ENCODE measurements at places on chromosomes 1 and 21.

DNA sequence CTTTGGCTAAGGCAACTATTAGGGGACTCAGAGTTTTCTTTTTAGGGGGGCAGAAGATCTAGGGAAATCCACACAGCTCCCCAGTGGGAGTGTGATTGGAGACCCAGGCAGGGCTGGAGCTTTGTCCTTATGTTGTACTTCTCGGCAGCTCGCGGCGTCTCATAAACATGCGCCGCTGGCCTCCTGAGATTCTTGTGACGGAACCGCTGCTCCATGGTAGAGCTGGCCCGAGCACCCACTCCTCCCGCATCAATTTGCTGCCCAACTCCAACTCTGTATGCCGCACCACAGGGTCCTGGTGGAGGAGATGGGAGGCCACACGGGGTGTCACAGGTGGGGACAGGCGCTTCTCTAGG lies 143.9 kb downstream of the GALNT2 start:
- DNase-seq: no peak

GRCh38 chr1:163090321-163090945 lies 21.3 kb downstream of the RGS4 start:
- DNase-seq: no peak

DNA sequence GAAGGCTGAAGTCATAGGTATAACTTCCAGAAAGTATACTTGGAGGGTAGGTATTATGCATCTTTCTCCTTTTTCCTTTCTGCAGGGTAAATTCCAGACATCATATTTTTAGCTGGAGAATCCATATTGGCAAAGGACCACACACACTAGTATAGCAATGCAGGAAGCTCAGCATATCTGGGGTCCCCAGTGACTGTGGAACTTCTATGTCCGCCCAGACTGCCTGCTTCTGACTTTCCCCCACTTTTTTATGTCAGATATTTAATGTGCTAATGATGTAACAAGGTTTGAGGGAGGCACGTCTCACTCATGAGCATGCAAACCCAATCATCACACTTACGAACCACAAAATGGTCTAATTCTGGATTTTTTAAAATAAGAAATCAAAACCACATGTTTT lies 90.4 kb downstream of the BACH1 start:
- no peak for DNase-seq

DNA sequence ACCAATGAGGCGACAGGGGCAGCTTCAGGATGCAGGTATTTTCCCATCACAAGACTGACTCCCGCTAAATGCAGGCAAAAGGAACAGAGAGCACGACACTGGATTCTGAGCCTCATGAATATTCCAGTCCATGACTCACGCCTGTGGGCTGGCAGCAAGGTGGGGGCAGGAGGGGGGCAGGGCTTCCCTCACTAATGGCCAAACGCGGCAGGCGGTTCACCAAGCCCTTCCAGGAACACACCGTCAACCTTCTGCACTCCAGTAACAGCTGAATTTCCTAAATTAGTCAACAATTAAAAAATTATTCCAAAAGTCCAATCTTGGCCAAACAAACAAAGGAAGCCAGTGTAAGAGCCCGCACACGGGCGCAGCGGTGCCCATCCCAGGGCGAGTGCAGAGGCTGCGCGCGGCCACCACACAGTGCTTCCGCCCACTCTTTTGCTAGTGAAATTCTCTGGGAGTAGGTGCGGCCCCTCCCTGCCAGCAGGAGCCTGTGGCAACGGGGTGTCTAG lies 12.5 kb upstream of the GPR153 start:
- DNase-seq: no peak

DNA sequence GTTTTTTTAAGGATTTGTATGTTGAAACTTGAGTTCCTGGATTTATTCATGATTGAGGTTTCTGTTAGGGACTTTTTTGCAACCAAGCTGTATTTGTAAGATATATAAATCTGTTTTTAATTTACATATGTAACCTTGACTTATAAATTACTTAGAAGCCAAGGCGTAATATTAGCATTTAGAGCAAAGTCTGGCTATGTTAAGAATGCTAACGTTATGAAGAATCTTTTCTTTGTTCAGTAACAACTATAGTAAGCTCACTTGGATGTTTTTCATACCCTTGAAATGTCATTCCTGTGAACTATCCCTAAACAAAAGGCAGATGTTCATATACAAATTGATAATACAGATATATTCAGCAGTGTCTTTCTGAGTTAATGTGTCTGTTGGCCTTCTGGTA lies 155.3 kb downstream of the MAGI3 start:
- no peak for DNase-seq

DNA sequence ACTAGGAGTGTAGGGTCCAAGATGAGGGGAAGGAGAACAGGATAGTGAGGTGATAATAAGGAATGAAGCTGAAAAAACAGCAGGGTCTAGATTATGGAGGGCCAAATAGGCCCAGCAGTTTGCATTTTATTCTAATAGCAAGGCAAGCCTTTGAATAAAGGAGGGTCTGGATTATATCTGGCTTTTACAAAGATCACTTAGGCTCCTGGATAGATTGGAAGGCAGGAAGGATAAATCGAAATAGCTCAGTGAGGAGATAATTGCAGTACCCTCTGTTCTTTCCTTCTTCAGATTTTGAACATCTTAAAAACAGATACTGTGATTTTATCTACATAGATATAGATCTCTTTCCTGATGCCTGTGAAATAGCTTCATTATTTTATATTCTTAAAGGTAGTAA lies 53.8 kb upstream of the PTGFR start:
- no peak for DNase-seq

DNA sequence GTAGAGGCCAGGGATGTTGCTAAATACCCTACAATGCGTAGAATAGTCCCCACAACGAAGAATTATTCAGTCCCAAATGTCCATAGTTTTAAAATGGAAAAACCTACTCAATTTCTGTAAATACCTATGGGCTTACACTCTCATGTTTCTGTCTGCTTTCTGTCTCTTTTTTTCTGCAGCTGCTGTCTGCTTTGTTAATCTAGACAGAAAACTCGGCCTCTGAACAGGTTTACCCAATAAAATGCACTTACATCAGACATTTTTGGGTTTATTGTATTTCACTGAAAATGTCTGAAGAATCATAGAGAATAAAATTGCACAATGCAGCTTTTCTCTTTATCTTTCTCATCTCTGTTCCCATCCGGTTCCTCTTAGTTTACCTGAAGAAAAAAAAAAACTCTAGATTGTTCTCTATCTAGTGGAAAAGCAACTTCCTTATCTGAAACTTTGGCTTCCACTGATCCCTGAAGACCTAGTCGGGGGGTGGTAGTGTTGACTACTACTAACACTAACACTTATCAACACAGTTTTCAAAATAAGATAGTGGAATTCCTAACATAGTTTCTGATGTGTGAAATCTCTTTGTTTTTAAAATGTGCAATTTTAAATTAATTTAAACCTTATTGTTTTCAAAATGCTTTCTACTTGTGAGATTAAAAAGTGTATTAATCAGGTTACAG lies 76.9 kb upstream of the CCDC190 start:
- no peak for DNase-seq

DNA sequence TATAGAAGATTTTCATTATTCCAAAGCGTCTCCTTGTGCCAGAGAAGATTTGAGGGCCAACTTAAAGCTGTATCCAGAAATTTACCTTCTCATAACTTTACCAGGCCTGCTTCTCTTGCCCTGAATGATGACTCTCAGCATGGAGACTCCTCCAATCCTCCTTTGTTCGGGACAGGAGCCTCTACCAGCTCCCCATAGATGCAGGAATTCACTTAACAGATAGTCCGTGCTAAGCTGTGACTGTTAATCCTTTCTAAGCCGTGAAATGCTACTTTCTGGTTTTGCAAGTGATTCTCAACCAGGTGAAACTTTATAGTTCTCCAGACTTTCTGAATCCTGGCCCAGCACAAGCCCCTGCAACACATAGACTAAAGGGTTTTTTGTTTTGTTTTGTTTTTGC lies 31.8 kb upstream of the KCND3 start:
- no peak for DNase-seq

DNA sequence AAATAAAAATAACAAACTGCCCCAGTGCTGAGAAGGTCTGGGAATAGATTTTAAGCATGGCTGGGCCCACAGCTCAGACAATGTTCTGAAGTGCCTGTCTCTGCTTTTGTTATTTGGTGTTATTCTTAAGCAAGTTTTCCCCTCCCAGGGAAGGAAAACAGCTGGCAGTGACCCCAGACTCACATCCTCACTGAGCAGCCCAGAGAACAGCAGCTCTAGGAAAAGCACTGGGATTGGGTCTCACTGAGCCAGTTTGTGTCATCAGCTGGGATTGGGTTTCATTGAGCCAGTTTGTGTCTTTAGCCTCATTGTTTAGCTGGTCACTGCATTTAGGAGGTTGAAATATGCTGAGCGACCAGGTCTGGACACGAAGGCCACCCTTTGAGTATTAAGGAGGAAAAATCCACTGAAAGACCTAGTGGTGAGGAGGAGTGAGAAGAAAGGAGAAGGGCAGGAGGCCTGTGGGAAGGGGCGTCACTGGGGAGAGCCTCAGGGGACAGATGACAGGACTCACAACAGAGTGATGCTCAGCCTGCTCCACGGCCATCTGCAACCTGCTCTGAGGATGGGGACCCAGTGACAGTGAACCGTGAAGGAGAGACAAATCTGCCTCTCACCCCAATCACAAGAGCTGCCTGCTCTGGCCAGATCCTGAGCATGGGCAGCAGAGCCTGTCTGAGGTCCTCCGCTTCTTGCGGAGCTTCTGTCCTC lies 103.8 kb downstream of the TOMM20 start:
- DNase-seq: no peak

GRCh38 chr21:20646431-20647165 lies 351.6 kb upstream of the NCAM2 start:
- no peak for DNase-seq

DNA sequence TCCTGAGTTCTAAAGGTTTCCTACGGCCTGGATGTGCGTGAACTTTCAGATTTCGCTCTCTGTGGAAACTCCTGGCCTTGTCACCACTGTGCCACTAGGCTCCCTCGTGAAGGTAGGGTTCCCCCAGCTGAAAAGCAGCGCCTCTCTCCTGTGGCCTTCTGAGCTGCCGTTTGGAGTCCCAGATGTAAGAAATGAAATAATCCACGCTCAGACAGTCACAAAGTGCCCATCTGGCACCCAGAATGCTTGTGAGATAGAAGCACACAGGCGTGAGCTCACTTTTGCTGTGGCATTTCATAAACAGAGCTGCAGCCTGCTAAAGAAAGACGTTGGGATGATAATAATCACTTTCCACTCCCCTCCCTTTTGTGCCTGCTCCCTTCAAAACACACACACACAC lies 65.8 kb downstream of the LMO4 start:
- DNase-seq: no peak

GRCh38 chr1:76229279-76230005 lies 154.9 kb downstream of the ST6GALNAC3 start:
- DNase-seq: no peak

DNA sequence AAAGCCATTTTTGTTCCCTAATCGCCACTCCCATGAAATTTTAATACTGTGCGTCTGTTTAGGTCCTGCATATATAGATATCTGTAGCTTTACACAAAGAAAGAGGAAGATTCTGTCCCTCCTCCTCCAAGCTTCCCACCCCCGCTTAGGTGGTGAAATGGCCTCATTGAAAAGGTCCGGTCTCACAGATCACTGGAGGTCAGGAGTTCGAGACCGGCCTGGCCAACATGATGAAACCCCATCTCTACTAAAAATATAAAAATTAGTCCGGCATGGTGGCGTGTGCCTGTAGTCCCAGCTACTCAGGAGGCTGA lies 20.9 kb downstream of the SLC2A7 start:
- DNase-seq: no peak

DNA sequence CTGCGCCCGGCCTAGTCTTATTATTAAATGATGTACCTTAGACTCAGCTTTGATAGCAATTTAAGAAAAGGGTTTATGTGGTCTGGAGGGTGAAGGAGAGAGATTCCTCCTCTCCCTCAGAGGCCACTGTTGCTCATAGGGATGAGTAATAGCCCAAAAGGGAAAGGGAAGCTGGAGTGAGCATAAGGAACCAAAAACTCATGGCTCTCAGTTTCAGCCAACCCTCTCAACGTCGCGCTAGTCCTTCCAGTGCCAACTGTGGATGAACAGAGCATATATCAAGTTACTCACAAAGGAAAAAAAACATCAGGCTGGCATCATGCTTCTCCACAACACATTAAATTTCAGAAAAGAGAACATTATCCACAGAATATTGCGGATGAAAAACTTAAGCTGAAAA lies 8.3 kb upstream of the GPR89B start:
- no peak for DNase-seq

GRCh38 chr1:119139403-119139802 lies 1.1 kb downstream of the WARS2 start:
- no peak for DNase-seq

DNA sequence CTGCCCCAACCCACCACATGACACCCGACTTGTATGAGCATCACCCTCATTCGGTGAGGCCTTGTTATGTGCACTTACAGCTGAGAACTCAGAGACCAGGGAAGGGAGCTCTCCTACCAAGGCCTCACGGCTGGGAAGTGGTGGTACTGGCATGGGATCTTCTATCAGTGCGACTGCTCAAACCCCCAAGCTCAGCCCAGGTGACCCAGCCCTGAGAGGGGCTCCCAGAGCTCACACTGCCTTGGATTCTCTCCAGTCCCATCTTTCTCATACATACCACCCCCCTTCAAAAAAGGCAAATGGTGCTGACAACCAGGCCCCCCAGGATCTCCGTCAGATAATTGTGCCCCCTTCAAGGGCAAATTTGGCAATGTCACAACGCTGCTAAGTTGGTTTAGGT lies 777 bp upstream of the PLA2G2F start:
- no peak for DNase-seq

GRCh38 chr1:31248276-31248675 lies 8.6 kb upstream of the NKAIN1 start:
- DNase-seq: no peak

DNA sequence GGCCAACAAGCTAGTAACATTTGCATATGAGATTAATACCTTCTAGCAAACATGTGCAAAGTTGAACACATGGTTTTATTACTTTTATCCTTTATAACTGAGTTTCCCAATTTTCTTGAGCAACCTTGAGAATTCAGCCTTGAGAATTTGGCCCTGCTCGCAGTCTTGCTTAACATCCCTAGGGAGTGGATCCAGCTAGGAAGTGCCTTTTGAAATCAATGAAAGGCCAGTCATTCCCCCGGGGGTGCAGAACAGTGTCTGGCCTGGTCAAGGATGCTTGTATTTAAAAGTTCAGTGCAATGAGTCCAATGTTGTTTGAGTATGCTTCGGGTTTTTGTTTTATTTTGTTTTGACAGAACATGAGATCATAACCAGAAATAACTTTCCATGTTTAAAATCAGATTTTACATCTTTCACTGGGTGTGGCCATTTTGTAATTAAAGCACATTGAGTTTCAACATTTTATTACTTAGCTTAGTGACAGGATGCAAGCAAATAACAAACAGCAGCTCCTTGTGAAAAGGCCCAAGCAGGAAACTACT lies 16.7 kb downstream of the PALMD start:
- no peak for DNase-seq

GRCh38 chr1:206666954-206667665 lies 17.6 kb upstream of the MAPKAPK2 start:
- DNase-seq: no peak

Data from activated naive CD8-positive, alpha-beta T cell treated with anti-CD3 and anti-CD28 coated beads, Interleukin-2, amount 50 U/mL, for 16 hours (primary cell).